ENCODE measurements at places on chromosomes 1 and 21.

- DNase-seq, result peak; percentile 42
Observed at GRCh38 chr1:202237052-202237451, 43.5 kb downstream of the LGR6 start.

GRCh38 chr1:59279645-59280044, 17.2 kb upstream of the FGGY start:
- no peak for DNase-seq

GRCh38 chr1:116166011-116166571, 54.9 kb downstream of the MAB21L3 start:
- DNase-seq, result no peak

- DNase-seq, result no peak
Observed at GRCh38 chr1:15311880-15312279, 64.9 kb downstream of the FHAD1 start.

DNA sequence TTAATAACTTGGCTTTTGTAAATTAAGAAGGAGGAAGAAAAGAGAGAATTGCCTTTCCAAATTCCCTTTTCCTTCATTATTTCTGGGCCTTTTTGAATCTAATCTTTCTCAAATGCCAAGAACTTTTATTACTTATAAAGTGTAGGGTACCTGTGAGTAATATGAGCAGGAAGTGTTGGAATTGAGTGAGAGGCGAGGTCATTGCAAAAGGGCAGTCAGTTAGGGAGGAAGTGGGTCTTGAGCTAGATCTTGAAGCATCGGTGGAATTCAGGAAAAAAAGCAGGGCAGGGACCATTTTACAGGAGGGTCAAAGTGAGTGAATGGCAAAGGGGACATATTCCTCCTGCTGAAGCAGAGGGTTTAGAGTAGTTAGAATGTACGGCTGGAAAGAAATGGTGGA, 23.4 kb downstream of the DDI2 start:
- no peak for DNase-seq

DNA sequence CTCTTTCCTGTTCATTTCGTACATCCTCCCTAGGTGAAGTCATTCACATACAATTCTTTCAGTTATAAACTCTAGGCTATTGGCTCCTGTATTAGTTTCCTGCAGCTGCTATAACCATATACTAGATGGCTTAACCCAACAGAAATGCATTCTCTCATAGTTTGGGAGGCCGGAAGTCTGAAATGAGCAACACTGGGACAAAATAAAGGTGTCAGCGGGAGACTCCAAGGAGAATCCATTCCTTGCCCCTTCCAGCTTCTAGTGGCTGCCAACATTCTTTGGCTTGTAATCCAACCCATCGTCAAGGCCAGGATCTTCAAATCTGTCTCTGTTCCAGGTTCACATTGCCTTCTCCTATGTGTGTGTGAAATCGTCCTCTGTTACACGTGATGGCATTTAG, 71.3 kb downstream of the TOR3A start:
- no peak for DNase-seq

GRCh38 chr1:90382161-90382560, 334.9 kb downstream of the BARHL2 start:
- DNase-seq, result no peak

GRCh38 chr1:91026320-91026719, 4.5 kb upstream of the ZNF644 start:
- no peak for DNase-seq

DNA sequence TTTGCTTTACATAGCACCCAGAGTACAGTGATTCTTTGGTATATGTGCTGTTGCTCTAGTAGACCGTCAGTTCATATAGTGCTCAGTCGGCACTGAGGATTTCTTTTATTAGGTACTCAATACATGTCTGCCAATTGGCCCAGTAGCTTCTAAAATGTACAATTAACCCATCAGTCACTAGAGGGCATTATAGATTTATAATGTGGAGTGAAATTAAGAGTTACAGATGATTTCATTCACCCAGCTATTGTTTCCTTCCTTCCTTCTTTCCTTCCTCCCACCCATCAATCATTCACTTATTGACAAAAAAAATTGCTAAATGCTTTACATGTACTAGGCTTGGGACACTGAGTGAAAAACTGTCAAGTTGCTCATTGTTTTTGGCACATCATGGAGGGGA, 263.6 kb upstream of the USP24 start:
- no peak for DNase-seq

GRCh38 chr1:234838182-234838581, 228.2 kb upstream of the IRF2BP2 start:
- no peak for DNase-seq

- no peak for DNase-seq
Observed at GRCh38 chr1:223340637-223341036, 23.3 kb downstream of the SUSD4 start.

DNA sequence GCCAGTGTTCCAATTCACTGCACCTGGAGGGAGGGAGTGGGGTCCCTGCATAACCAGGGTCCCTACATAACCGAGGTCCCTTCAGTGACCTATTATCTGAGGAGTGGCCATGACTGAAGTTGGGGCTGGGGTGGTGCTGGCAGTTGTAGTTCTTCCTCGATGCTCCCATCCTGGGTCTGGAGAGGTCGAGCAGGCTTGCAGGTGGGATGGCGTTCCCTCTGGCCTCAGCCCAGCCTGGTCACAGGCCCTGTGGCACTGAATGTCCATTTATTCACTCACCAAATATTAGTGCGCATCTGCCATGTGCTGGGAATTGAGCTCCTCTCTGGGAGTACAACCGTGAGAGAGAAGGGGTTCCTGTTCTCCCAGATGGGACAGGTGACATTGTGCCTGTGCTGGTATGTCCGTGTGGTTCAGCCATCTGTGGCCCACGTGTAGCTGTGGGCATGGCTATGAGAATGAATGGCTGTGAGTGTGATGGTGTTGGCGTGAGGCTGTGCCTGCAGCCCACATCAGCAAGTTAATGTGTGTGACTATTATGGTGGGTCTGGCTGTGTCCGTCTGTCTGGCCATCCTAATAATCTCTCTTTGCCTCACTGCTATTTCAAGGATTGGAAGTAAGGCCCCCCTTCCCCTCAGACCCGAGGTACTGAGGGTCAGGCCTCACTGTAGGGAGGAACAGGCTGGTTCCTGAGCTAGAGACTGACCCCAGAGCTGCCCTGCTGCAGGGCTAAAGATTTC, 3.9 kb upstream of the SLC6A9 start:
- no peak for DNase-seq

DNA sequence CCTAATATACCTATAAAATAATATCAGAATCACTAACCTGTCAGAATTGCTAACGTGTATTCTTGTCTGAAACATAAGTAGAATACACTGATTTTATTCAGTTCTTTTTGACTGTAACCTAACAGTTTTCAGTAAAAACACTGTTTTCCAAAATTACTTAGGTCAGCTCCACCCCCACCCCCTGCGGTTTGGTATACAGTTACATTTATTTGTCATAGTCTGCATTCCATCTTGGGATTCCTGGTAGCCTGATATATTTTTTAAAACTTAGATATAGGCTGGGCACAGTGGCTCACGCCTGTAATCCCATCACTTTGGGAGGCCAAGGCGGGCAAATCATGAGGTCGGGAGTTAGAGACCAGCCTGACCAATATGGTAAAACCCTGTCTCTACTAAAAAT, 19.8 kb upstream of the ABCD3 start:
- no peak for DNase-seq

DNA sequence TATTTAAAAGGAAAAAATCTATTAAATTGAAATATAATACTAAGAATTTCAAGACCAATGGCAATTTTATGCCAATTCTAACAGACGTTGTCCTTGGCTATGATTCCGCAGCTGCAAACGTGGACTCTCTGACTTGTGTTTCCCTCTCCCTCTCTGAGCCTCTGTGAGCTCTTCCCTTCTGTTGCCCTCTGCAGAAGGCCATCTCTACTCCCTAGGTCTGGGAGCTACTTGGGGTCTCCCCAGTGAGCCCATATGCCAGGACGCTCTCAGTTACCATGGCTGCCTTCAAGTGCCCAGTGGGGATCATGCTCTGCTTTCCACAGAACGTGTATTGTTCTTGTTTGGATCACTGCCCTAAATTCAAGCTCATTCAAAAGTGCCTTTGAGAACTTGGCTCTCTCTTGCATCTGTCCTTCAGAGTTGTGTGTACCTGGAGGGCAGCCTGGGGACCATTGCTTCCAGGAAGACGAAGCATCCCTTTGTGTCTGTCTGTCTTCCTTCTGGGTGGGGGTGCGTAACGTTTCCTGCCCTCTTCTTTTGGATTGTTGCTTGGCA, 97.5 kb upstream of the TSPAN2 start:
- no peak for DNase-seq

GRCh38 chr1:210248341-210248740, 15.7 kb downstream of the SERTAD4 start:
- DNase-seq, result no peak

DNA sequence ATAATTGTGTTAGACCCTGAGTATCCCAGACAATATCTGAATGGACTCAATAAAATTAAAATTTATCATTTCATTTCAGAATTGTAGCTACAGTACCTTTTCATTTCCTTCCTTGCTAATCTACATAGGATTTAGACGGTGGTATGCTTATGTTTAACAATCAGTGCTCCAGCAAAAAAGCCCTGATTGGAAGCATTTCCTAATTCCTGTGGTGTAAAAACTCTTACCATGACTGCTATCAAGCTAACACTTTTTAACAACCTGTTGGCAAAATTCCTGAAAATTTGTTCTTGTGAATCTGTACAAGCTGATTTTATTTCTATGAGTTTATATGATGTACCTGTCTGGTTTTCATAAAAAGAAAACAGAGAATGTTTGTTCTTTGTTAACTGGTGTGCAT, 5.2 kb upstream of the FNBP1L start:
- no peak for DNase-seq

- no peak for DNase-seq
Observed at GRCh38 chr1:1941211-1941841, 22.2 kb upstream of the TMEM52 start.

DNA sequence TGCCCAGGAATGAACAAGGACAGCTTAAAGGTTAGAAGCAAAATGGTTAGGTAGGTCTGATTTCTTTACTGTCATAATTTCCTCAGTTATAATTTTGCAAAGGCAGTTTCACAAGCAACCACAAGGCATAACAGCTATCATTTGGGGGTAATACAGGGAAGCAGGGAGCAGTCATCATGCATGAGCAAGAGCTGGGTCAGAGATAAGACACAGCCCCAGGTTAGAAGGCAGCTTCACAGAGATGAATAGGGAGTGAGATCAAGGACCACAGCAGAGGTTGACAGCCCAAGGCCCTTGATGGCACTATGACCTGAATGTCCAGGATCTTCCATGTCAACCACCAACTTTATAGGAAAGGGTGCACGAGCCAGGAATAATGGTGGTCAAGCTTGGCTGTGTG, 9.0 kb upstream of the CSRP1 start:
- DNase-seq, result no peak

DNA sequence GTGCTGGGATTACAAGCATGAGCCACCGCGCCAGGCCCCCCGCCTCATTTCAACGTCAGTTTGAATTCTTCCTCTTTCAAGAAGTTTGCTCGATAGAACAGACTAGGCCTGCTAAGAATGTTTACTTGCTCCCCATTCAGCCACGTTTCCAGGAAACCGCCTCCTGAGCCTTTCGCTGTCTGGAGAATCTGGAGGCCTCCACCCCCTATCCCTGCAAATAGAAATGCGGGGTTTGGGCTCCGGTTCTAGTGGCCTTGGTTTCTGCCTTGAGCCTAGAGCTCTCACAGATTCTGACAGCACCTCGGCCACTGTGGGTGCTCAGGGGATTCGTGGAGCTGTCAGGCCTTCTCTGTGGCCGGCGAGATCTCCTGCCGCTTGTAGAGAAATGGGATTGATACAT, 84.3 kb downstream of the UBIAD1 start:
- DNase-seq, result no peak

GRCh38 chr1:65319141-65319540, 9.8 kb downstream of the DNAJC6 start:
- no peak for DNase-seq

- no peak for DNase-seq
Observed at GRCh38 chr1:216201946-216202345, 221.3 kb downstream of the USH2A start.

DNA sequence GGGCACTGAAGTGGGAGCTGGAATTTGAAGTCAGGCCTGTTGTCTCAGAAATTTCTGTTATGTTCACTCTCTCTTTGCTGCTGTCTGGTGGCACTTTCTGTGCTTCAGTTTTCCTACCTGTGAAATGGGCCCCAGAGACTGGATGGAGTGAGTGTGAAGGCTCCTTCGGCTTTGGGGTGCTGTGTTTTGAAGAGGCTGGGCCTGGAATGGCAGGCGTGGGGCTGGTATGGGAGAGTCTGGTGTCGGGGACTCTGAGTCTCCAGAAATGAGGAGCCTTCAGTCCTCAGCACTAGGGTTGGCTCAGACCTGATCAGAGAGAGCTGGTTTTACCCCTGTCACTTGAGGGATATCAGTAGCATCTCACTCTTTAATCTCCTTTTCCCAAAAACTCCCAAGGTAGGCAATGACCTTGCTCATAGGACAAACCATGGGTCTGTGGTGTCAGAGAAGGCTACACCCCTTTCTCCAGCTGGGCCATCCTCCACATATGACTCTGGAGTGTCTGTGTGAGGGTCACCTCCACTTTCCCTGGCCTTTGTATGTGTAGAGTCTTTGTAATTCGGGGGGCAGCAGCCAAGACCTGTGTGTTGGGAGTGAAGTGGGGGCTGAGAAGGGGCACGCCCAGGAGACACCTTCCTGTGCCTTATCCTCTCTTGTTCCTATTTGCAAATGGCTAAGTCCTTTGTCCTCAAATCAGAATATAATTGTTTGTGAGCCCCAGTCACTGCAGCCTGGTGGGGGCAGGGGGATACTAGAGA, 279.9 kb downstream of the PTPRU start:
- DNase-seq, result no peak

DNA sequence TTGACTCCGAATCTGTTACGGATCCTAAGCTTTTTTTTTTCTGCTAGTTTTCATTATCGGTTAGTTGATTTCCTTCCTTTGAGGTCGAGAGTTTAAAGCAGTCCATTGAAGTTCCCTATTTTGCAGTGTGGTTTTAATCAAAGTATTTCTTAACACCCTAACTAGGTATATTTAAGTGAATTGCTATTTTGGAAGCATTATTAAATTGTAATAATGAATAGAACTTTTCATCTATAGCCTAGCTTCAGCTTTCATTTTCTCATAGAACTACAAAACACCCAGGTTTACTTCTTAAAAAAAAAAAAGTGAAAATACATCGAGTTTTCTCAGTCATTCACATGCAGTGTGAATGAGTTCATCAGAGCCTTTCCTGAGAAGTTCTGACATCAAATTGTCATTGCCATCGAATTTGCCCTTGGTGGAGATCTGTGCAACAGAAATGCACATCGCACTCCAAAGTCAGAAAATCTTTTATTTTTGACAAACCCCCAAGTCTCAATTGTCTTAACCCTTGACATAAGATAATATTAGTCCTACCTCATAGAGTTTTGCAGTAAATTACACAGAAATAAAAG, 1.1 kb upstream of the LBR start:
- DNase-seq, result no peak

DNA sequence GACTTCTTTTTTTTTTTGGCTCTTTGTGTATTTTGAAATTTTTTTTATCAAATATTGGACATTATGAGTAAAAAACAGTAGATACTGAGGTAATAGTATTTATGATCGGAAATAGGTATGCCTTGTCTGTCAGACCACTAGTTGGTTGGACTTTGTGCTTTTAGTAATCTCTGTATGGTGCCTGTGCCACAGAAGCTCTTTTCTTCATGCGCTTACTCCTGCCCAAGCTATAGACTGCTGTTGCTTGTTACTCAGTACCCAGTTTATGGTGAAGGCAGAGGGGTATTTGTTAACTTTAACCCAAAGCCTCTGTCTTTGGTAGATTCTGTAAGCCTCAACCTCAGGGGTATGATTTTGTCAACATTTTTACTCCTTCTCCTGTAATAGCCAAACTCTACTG, 8.6 kb downstream of the SLC30A7 start:
- DNase-seq, result no peak

- DNase-seq, result peak; percentile 58
Observed at GRCh38 chr1:942411-942821, 16.6 kb downstream of the NOC2L start.

- DNase-seq, result no peak
Observed at GRCh38 chr1:192929597-192929996, 120.8 kb downstream of the RGS2 start.

Measured in activated T-cell treated with anti-CD3 and anti-CD28 coated beads, Interleukin-2, amount 50 U/mL, for 24 hours (primary cell).